ENCODE measurements at places on chromosomes 7 and 10.
A peak's percentile ranks its signal among the peaks of the same experiment; 100 is the strongest.

DNA sequence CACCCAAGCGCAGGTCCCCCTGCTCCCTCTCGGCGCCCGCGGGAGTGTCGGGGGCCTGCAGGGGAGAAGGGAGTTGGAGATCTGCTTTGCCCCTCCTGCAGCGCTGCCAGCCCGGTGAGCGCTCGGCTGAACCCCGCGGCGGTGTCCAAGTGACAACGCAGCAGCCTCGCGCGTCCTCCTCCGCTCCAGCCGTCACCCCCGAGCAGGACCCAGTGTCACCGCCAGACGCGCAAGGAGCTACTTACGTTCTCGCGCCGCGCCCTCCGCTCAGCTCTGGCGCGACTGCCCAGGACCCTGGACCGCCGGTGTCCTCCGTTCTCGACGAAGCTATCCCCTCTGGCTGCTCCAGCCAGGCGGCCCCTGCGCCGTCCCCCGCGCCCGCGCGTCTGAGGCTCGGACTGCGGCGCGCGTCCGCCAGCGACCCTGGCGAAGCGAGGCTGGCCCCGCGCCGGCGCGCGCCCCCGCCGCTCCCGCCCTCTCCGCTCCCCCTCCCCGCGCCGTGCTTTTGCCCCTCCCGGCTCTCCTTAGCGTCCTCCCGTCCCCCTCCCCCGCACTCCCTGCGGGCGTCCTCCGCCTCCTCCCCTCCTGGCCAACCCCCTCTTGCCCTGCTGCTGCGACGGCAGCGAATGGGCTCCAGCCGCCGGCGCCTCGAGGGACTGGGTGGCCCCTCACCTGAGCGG is at the start of gene NRCAM:
Gene NRCAM (minus strand): TSS at position 439 of the 680 bp plus-strand sequence. CDS start 216,372 bp downstream, outside the sequence.
- DNase-seq = peak; percentile 88
- H3K36me3 ChIP-seq = no peaks in the 10 kb centered on the region
- peak within 1 kb of the TSS; percentile 84 for H3K4me3 ChIP-seq
- H3K4me1 ChIP-seq = peaks cover 31% of the 10 kb centered on the region
- peaks cover 78% of the 10 kb centered on the region for H3K27me3 ChIP-seq

DNA sequence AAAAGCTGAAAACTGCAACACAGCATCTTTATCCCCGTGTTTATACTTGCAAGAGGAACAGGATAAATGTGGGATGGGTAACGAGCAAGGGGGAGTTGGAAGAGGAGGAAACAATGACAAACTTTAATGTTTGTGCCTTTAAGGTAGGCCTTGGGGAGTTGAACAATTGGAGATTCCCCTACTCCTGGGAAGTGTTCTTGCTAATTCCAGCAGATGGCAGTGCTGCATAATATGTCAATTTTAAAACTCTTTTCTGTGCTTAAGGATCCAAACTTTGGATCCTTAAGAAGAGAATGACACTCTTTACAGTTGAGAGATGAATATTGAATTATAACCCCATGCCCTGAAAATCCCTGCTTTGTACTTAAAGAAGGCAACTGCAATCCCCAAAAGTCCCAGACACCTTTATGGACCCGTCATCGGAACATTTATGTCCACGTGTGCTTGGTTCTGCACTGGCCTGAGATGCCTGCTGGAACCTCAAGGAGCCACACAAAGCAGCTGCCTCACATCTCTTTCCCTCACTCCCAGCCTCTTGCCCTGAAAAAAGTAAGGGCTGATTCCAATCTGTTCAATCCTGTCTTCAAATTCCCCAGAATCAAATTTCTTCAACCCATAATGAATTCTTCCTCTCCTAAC is 12.0 kb downstream of the IFIT5 start:
- no peaks in the 10 kb centered on the region for H3K36me3 ChIP-seq
- peaks cover 5% of the 10 kb centered on the region for H3K27me3 ChIP-seq
- no peak overlapping the region for H3K4me3 ChIP-seq
- peaks cover 5% of the 10 kb centered on the region for H3K4me1 ChIP-seq

DNA sequence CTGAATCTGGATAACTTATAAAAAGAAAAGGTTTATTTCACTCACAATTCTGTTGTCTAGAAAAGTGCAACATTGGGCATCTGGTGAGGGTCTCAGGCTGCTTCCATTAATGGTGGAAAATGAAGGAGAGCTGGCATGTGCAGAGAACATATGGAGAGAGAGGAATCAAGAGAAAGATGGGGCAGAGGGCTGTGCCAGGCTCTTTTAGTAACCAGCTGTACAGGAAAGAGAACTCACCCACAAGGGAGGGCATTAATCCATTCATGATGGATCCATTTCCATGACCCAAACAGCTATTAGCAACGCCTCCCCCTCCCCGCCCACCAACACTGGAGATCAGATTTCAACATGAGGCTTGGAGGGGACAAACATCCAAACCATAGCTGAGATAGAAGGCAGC is 61.7 kb upstream of the LYZL1 start:
- H3K4me3 ChIP-seq = no peak overlapping the region
- no peaks in the 10 kb centered on the region for H3K36me3 ChIP-seq
- no peak for DNase-seq
- peaks cover 53% of the 10 kb centered on the region for H3K4me1 ChIP-seq

DNA sequence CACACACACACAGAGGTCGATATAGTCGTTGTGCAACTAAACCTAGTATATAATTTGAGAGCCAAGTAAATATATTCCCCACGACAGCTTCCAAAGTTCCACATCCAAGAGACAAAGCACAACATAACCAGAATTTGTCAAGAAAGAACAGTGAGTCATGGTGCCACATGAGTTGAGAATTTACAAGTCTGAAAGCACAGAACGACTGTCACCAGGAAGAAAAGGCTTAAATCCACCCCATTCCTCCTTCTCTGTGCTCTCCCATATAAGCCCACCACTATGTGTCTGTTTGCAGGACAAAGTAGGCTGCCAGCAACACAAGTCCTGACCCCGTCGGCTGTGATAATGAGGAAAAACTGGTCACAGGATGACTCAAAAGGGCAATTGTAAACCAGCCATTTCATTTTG is 32.8 kb downstream of the GSAP start:
- H3K36me3 ChIP-seq = no peaks in the 10 kb centered on the region
- peaks cover 17% of the 10 kb centered on the region for H3K27me3 ChIP-seq
- no peak overlapping the region for H3K4me3 ChIP-seq
- peaks cover 9% of the 10 kb centered on the region for H3K4me1 ChIP-seq

GRCh38 chr7:87426160-87426559 is 49.3 kb downstream of the ABCB4 start:
- peaks cover 3% of the 10 kb centered on the region for H3K27me3 ChIP-seq
- no peak for DNase-seq
- H3K4me1 ChIP-seq = no peaks in the 10 kb centered on the region
- no peak overlapping the region for H3K27ac ChIP-seq
- peaks cover 42% of the 10 kb centered on the region for H3K36me3 ChIP-seq

GRCh38 chr7:123537026-123537642 is 2.7 kb upstream of the IQUB start:
- H3K4me1 ChIP-seq = peaks cover 17% of the 10 kb centered on the region
- no peak overlapping the region for H3K4me3 ChIP-seq
- no peak overlapping the region for H3K27ac ChIP-seq
- H3K36me3 ChIP-seq = peaks cover 10% of the 10 kb centered on the region
- no peak for DNase-seq

GRCh38 chr7:30403477-30403876 is 75.1 kb downstream of the NOD1 start:
- no peak for DNase-seq
- H3K4me1 ChIP-seq = no peaks in the 10 kb centered on the region
- H3K27ac ChIP-seq = no peak overlapping the region
- H3K27me3 ChIP-seq = no peaks in the 10 kb centered on the region
- peaks cover 13% of the 10 kb centered on the region for H3K36me3 ChIP-seq
